ENCODE measurements at places on chromosomes 2 and 18.

- DNase-seq, result no peak
Measured at GRCh38 chr2:223591596-223591995, 10.6 kb downstream of the SCG2 start.

- DNase-seq, result no peak
Measured at GRCh38 chr2:149027590-149028250, 10.8 kb upstream of the LYPD6B start.

DNA sequence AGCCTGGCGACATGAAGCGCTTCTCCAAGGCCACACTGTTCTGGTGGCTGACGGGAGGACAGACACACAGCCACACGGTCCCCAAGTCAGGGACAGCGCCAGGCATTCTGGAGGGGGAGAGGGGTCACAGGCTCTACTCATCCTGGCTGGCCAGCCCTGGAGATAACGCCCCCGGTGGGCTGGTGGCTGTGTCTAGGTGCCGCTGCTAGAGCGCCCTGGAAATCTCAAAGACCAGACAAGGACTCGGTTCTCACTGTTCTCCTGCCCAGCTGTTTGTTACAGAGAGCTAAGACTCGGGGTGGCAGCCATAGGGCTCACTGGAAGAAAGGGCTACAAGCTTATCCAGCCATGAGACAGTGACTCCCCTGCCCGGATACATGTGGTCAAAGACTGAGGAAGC lies 72.0 kb downstream of the KCNF1 start:
- peak; percentile 8 for DNase-seq

DNA sequence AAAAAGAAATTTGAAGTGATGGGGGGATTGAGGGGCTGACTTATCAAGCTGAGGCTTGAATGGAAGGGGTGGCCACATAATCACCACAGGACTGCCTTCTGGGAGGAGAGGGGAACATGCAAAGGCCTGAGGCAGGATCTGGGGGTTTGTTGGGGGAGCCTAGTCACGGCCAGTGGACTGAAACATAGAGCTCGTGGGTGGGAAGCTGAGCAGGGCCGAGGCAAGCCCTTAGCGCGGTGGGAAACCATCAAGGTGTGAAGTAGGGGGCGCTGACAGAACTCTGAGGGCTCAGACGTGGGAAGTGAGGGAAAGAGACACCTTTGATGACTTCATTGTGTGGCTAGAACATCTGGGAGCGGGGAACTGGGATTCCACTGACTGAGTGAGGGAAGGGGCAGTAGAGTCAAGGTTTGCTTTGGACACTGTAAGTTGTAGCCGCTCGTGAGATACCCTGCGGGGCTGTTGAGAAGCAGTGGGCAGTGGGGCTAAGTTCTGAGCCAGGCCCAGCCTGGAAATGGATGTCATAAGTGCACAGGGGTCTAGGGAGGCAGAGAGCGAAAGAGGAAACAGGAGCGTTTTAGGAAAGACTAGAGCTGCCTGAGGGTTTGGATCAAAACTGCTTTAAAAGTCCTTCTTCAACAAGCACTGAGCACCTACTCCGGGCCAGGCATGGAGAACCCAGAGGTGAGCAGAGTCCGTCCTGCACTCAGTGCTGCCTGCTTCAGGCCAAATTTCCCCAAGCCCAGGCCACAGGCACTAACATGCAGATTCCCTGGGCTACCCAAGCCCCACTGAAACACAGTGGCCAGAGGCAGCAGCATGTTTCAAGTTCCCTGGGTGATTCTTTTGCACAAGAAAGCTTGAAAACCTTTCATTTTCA lies 686 bp upstream of the SNORC start:
- DNase-seq, result no peak

- no peak for DNase-seq
Measured at GRCh38 chr2:70461414-70461813, 92.2 kb downstream of the TGFA start.

DNA sequence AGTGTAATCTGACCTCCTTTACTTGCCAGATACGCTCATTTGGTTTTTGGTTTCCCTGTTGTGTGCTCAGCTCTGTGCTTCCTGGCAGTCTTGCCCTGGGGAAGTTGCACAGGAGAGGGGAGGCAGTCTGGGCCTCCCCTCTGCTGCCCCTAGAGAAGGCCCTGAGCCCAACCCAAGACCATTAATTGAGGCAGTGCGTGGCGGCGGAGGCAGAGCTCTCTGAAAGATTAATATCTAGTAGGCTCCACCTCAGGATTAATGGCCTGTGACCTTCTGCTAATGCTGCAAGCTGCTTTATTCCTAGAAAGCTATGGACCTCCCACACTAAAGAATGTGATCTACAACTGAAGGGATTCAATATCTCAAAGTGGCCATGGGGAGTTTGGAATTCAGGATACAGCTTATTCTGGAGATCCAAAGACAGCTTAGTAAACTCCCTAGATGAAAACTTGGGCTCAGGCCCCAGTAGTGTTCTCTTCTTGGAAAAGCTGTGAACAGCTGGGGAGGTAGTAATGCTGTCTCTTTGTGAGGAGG lies 41.4 kb upstream of the MAPRE2 start:
- no peak for DNase-seq

DNA sequence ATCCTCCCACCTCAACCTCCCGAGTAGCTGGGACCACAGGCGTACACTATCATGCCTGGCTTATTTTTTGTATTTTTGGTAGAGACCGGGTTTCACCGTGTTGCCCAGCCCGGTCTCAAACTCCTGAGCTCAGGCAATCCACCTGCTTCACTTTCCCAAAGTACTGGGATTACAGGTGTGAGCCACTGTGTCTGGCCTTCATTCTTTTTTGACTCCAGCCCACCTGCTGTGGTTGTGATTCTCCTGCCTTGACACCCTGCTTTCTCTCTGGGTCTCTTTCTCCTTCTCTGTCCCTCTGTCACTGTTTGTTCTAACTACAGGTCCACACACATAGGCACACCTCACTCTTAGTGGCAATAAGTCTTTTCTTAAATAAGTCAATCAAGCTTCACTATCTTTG lies 85.3 kb downstream of the FTCDNL1 start:
- DNase-seq, result no peak

DNA sequence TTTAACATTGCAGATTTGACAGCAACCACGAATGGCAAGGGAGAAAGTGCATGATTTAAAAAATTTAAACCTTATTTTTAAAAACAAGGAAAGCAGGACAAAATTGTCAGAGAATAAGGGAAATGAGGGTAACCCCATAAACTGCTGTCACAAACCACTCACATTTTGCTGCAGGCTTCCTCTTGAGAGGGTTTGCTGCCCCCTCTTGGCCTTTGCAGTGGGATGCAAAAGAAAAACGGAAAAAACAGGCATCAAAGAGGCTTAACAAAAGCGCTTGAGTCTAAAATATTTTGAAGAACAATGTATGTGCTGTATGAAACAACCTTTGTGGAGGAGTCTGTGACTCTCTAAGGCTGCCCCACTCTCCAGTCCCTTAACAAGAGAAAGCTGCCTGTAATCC lies 91.6 kb downstream of the TMX3 start:
- peak; percentile 76 for DNase-seq

DNA sequence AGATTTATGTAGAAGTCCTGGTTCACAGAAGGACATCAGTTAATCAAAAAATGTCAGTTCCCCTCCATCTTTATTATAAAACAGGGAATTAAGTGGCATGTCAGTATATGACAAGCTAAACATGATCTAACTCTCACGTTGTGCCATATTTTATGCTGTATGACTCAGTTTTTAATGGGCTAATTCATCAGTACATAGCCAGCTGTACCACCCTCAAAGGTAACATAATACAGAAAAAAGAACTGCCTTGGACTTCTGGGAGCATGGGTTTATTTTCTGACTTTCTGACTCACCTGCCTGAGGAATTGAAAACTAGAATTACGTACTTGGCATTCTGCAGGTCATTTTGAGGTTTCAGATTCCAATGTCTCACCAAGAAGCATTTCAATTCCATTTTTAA lies 135.7 kb downstream of the CMPK2 start:
- DNase-seq, result no peak

GRCh38 chr2:154449951-154450658 lies 248.4 kb upstream of the KCNJ3 start:
- DNase-seq, result no peak

- peak; percentile 91 for DNase-seq
Measured at GRCh38 chr2:221517696-221518151, 54.4 kb downstream of the EPHA4 start.

- DNase-seq, result peak; percentile 5
Measured at GRCh38 chr2:207706936-207707860, 4.2 kb upstream of the CCNYL1 start.

DNA sequence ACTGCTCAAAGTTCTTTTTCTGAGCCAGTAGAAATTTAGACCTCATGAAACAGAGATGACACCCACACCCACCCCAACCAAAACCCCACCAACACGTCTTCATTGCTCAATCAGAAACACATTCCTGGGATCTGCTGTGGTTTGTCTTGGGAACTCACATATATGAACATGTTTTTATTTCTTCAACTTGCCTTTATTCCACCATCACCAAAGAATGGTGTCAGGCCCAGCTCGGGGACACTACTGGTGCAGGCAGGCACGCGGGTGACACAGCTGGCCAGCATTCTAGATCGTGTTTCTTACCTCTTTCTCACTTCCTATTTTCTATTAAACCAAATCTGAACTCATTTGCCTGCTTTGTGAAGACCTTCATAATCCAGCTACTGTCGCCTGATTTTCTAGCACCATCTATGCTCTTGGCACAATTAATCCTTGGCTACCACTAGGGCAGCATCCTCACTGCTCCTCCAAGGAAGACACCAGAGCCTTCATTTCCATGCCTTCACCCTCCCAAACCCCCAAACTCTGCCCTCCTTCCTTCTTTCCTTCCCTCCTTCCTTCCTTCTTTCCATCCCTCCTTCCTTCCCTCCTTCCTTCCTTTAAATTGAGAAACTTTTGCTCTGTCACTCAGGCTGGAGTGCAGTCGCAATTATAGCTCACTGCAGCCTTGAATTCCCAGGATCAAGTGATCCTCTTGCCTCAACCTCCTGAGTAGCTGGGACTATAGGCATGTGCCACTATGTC lies 157.1 kb downstream of the BCL2 start:
- DNase-seq, result peak; percentile 48

DNA sequence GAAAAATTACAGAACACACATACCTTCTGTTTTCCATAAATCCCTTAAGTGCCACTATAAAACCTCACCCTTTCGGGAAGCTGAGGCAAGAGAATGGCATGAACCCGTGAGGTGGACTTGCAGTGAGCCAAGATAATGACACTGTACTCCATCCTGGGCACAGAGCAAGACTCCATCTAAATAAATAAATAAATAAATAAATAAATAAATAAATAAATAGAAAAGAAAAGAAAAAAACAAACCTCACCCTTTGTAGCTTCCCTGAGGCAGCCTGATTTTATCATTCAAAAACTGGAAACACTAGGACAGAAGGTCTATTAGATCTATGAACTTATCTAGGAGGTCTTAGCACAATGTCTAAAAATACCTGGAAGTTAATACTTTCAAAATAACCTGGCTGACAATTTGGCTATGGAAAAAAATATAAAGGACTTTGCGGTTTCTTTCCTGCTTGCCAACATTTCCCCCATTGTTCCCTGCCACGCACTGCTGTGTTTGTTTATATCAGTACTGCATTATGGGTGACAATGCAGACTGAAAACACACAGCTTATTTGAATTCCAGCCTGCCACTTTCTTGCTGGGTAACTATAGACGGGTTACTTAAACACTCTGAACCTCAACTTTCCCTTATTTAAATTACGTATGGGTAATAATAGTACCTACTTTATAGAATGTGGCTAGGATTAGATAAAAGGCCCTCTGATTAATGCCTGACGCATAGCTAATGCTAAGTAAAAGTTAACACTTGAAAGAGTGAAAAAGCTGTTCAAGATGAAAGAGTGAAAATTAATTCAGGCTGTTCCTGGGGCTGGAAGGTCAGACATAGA lies 313.0 kb downstream of the RDH14 start:
- DNase-seq, result no peak

- DNase-seq, result peak; percentile 20
Measured at GRCh38 chr2:219656526-219656925, 29.1 kb downstream of the SLC4A3 start.

DNA sequence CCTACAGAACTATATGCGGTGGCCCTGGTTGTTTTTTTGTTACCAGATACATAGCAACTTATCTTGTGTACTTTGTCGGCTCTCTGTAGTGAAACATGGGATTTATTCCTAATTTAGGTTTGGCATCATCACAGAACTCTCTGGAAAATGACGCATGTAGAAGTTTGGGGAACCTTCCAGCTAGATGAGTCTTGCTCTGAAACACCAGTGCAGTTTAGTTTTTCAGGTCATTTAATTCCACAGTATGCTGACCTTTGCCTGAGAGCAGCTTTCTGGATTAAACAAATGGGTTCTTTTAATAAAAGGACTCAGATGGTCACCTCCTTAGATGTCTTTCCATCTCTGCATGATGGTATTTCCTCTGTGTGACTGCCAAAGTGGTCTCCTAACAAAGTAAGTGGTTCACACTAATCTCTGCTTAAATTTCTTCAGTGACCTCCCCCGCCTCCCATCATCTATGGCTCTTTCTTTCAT lies 39.9 kb downstream of the MYO3B start:
- DNase-seq, result no peak

GRCh38 chr2:229571243-229571642 lies 143.1 kb downstream of the DNER start:
- DNase-seq, result no peak

- no peak for DNase-seq
Measured at GRCh38 chr2:234091432-234091879, 41.0 kb downstream of the SPP2 start.

- DNase-seq, result no peak
Measured at GRCh38 chr2:133977405-133977804, 276.5 kb upstream of the MGAT5 start.

GRCh38 chr2:188977317-188977716 lies 3.1 kb downstream of the COL3A1 start:
- no peak for DNase-seq

DNA sequence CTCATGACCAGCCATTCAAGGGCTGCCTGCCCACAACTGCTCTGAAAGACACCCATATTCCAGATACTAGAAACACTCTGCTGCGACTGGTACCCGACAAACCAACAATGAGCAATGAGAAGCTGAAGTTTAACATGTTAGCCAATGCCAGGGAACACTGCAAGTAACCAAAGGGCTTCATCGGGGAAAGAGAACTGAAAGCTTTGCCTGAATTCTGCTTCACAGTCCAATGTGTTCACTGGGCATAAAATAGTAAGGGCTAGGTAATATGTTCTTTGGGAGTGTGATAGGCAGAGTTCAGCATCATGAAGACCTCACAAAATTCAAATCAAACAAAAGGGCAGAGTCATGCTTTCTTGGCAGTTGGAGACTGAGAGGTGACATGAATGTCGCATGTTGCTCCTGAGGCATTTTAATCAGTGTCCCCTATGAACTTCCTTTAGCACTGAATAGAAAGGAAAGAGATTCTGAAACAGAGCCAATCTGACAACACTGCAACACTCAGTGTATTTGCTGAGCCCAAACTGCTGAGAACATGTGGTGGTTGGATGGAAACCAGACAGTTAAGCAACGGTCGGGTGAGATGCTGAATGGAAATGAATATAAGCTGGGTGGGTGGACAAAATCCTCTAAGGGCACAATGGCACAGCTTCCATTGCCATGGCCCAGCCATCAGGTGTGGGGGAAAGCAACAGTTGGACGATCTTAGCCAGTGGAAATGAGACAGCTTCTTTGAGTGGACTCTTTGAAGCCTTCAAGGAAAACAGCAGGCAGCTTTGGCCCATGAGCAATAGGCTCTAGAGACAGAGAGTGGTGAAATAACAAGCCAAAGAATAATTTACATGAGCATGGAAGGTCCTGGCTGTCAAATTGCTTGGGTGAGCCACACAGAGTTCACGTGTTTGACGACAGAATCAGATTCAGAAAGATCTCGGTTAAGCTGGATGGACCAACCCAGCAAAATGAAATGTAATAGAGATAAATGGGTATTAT lies 277.5 kb downstream of the AFF3 start:
- DNase-seq, result no peak

Data from mesenchymal stem cell (in vitro differentiated cells and primary cell).